ENCODE measurements at places on chromosomes 4 and X. TPM values are rescaled to one million over a fixed set of nuclear protein-coding genes. Genes with fewer than 3 reads are reported as not detected.

SSX4B gene
- not detected for polyA plus RNA-seq

- no peak for DNase-seq
Measured at GRCh38 chrX:136529795-136530194, 2.2 kb upstream of the VGLL1 start.

DNA sequence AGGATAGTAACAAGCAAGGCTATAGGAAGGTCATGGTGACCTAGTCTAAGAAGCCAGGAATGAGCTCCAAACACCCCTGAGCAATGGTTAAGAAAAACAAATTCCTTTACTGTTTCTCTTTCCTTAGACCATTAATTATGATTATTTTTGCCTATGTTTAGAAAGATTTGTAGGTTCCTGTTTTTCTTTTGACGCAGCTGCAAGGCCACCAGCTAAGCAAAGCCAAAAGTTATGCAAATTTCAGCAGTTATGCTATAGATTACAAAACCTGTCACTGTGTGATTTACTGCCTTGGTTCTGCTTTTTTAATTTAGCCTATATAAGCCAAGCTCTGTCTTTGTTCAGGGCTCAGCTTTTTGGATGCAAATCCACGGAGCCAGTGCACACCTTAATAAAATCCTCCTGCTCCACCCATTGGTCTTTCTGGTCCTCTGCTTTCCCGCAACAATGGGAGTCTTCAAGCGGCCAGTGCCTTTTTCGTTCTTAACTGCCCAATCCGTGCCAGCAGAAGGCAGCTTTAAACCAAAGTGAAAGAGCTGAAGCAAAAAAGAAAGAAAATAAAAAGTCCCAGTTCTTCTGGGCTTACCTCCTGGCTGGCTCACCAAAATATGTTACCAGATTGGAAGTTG lies 1.4 kb upstream of the CEP135 start:
- DNase-seq = no peak

ARMCX4 gene
- polyA plus RNA-seq = 29.8 TPM

GRCh38 chr4:159538556-159538955 lies 435.7 kb downstream of the RAPGEF2 start:
- DNase-seq = no peak

GRCh38 chr4:75158451-75158850 lies 225.5 kb downstream of the PARM1 start:
- DNase-seq = no peak

DNA sequence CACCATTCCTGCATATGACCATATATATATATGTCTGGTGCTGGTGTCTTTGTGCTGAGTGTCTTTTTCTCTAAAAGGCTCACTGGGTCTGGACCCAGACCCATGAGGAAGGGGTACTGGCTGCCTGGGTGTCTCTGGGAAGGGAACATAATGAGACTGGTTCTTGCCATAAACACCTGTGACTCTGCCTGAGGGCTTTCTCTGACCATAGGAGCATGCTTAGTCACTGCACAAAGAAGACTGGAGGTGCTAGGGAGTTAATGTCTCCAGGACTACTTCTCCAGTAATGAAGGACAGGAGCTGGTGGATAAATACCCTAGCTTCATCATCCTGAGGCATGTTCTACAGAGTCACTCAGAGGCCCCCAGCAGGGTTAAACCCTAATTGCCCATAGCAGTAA lies 47.1 kb upstream of the CASK start:
- no peak for DNase-seq

ARX gene
- 0.26 TPM for polyA plus RNA-seq

XAGE3 gene
- not detected for polyA plus RNA-seq

SSX2 gene
- not detected for polyA plus RNA-seq

DNA sequence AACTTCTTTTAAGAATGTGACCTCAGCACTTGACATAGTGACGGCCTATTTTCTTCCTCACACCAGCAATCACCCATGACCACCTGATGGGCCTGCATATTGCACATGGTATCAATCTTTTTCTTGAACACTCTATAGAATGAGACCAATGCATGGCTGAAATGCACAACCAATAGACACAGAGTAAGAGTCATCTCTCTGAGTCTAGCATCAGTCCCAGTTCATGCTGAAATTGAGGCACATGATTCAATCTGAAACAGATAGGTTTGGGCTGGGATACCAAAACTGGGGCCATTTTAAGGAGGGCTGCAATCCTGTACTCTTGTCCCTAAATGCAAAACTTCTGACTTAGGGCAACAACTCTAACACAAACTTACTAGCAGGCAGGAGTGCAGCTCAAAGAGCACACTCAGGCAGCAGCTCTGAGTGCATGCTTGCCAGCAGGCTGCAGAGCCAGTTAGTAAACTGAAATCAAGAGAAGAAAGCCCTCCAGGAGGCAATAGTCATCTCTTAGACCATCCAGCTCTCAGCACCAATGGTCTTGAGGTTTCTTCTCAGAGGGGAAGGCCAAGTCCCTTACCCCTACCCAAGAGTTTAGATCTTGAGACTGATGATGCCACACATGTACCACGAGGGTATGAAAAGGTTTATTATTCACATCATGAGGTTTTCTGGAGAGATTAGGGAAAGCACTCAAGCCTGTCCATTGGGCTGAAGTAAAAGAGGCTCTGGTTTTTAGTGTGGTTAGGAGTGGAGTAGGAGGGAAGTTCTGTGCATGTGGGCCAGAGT lies 24.7 kb upstream of the GPR101 start:
- DNase-seq = no peak

DNA sequence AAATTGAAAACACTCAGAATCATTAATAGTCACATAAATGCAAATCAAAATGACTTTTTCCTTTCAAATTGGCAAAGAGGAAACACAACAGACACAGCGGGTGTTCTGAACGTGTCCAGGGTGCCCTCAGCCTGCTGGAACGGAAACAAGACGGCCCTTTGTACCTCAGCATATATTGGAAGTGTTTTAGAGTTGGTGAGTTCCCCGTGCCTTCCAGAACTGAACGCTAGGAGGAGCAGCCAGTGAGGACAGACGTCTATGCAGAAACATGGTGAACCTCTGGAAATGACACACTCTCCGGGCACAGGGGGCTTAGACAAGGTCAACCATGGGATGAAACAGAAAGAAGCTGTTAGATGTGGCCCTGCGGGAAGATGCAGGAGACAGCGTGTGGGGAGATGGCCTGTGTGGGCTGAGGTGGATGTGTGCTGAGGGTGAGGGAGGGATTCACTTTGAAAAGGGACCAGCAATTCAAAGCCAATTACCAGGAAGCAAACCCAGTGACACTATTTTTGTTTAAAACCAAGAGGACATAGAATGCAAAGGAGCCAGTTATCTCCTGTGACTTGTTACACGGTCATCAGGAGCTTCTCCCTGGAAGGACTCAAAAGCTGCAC lies 40.4 kb downstream of the RNF212 start:
- DNase-seq = peak; percentile 47

DNA sequence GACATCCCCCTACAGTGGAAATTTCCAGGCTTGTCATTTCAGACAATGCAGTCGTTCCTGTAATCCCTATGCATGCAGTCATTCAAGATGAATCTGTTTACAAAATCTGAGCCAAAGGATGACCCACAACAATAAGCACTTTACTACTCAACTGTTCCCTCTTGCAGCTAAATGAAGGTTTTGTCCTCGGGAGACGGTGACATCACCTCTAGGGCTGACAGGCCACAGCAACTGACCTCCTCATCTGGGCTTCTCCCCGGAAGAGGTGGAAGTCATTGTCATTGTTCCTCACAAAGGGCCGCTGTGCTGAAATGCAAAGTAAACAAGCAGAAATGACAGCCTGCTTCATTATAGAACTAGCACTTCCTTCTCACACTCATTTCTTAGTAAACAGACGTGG lies 29.2 kb downstream of the CLRN2 start:
- DNase-seq = no peak

NOCT gene
- polyA plus RNA-seq = 7.4 TPM

ITIH6 gene
- polyA plus RNA-seq = not detected

- DNase-seq = no peak
Measured at GRCh38 chrX:153411255-153411987, at the start of gene ZFP92. Gene ZFP92, plus strand, starts transcription at chrX:153411472. Its CDS starts 6,851 bp downstream, at chrX:153418323.

SAP30 gene
- polyA plus RNA-seq = 25.9 TPM

FRG2 gene
- not detected for polyA plus RNA-seq

INPP4B gene
- 5.7 TPM for polyA plus RNA-seq

CT45A2 gene
- not detected for polyA plus RNA-seq

MAGEC3 gene
- not detected for polyA plus RNA-seq

- DNase-seq = no peak
Measured at GRCh38 chr4:169167957-169168858, 102.5 kb downstream of the SH3RF1 start.

DNA sequence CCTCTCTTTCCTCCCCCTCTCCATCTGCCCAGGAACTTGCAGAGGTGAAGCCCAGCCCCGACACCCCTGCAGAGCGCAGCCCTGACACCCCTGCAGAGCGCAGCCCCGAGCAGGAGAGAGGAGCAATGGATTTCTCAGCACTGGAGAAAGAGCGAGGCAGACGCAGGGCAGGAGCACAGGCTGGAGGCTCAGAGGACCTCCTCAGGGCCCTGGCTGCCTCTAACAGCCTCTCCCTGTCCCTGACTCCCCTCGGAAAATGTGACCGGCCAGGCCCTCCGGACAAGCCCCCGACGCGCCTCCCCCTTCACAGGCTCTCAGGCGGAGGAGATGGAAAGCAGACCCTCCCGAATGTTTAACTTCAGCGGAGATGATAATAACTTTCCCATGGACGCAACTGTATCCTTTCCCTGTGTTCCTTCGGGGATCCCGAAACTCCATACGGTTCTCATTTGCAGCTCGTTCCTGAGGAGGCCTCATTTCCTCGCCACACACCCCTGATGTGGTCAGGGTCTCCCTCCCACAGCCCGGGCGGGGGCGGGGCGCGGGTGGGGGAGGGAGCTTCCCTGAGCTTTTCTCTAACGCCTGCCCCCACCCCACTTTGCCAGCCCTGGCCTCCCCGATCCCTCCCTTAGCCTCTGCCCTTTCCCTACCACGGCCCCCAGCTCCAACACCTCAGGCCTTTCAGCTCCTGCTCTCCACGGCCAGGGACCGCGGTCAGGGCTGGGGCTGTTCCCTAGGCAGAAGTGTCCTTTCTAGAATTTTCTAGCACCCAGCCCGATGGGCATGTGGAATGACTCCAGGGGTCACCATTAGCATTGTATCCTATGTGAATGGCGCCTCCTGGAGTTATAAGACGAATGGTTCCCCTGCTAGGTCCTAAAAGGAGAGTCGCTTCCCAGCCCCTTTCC lies 201.1 kb upstream of the BCOR start:
- DNase-seq = no peak

DNA sequence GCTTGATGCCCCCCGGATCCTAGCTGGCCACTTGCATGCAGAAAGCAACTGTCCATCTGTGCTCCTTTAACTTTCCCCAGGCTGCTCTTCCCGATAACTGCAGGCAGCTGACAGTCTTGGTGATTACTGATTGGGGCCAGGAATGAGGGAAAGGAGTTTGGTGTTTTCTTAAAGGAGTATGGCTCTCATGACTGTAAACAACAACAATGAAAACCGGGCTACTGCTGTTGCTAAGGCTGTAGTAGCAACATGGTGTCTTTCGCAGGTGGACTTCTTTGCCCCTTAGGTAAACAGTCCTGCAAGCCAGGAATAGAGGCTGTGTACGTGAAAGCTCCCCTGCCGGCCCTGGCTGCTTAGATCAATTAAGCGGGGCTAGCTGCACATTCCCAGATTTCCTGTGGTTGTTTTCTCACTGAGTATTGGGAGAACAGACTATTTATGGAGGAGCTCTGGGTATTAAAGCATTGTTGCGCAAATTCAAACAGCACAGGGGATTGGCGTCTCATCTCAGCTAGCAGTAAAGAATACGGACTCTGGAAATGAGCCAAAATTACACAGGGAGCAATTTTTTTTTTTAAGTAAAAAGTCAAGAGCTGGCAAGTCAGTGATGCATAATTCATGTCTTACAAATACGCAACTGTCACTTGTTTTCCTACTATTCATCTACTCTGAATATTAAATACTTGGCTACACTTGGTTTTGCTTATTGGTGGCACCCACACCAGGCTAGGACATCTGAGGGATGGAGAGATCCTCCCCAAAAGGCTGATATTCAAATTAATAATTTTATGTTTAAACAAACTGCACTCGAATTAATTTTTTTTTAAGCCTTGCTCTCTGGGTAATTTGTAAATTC lies 61.6 kb upstream of the NAP1L5 start:
- DNase-seq = no peak

DNA sequence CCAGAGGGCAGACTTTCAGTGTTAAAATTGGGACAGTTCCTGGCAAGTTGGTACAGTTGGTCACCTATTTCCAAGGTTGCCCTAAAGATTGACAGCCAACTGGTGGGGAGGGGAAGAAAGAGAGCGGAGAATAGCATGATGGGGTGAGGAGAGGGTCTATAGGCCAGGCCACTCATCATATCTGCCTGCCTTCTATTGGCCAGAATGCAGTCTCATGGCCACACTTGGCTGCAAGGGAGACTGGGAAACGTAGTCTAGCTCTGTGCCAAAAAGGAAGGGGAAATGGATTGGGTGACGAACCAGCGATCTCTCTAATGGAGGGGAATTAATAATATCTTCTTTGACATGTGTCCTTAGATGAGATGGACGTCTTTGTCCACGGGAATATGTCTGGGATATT lies 197.4 kb upstream of the ATP6AP2 start:
- no peak for DNase-seq

DNA sequence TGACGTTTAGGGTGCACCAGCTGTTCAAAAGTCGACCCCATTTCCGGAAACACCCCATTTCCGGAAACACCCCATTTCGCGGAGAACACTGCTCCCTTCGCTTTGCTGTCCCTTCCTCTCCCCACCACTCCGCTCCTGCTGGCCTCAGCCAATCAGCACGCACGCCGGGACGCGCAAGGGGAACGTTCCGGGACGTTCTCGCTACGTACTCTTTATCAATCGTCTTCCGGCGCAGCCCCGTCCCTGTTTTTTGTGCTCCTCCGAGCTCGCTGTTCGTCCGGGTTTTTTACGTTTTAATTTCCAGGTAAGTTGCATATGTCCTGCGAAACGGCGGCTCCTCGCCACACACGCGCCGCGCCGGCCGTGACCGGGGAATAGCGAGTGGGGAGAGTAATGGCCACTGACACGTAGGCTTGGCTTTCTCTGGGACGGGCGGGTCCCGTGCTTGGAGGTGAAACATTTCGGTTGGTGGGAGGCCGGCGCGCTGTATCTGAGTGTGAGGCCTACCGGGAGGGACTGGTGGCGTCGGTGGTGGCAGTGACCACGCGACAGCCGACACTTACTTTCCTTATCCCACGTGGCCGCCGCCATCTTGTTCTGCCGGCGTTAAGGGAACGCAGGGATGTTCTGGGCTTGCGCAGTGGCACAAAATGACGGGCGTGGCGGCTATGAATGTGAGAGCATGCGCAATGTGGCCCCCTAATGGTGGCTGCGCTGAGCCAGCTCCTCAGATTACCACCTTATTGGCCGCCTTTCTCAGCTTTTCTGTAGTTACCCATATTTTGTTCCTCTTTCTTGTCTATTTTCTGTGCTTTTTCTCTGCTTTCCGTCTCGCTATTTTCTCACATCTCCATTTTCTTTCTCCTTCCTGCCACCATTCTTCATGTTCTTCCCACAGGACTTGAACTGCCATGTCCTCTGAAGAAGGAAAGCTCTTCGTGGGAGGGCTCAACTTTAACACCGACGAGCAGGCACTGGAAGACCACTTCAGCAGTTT lies at the start of gene RBM3:
Gene RBM3 (plus strand): TSS at position 215 of the 997 bp plus-strand sequence. CDS start 697 bp downstream, at position 912.
- DNase-seq = peak; percentile 83

- DNase-seq = peak; percentile 1
Measured at GRCh38 chr4:187849556-187850225, 145.9 kb upstream of the ZFP42 start.
